WTC11 (cell line): ENCODE measurements at places on chromosomes 5 and 9. TPM values are rescaled to one million over a fixed set of nuclear protein-coding genes. Genes with fewer than 3 reads are reported as not detected.

- DNase-seq = no peak
- H3K4me1 ChIP-seq = peaks cover 5% of the 10 kb centered on the region
- H3K27ac ChIP-seq = no peak overlapping the region
- H3K27me3 ChIP-seq = no peaks in the 10 kb centered on the region
- no peaks in the 10 kb centered on the region for H3K36me3 ChIP-seq
Measured at GRCh38 chr5:79845448-79846197, 145.4 kb downstream of the MTX3 start.

GRCh38 chr5:15703901-15704300, 203.9 kb downstream of the FBXL7 start:
- no peak overlapping the region for H3K4me3 ChIP-seq
- no peak for DNase-seq
- H3K27ac ChIP-seq = peak overlapping the region; percentile 19
- no peaks in the 10 kb centered on the region for H3K27me3 ChIP-seq
- no peaks in the 10 kb centered on the region; the same call in none of the 2 replicates for H3K36me3 ChIP-seq
- peaks cover 34% of the 10 kb centered on the region for H3K4me1 ChIP-seq

WDR31 gene
- 0.37 to 0.71 TPM (median 0.46 TPM) in 3 replicates for total RNA-seq

DNA sequence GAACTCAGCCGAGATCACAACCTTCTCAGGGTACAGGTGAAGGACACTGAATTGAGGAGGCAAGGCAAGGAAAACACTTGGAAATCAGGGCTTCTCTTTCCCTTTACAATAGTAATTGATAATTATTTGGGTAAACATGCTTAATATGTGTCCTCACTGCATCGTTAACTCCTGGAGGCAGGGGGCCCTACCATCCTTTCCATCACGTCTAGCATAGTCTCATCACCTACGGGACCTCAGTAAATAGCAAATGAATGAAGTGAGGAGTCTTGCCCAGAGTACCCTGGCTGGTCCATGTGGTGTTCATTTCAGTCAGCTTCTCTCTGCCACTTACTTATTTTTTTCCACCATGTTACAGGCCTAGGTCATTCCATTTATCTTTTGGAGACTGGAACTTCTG, 2.3 kb downstream of the F2RL1 start:
- peaks cover 24% of the 10 kb centered on the region for H3K4me1 ChIP-seq
- peak overlapping the region; percentile 56 for H3K27ac ChIP-seq
- H3K27me3 ChIP-seq = peaks cover 16% of the 10 kb centered on the region
- peak overlapping the region; percentile 91 for H3K4me3 ChIP-seq

DNA sequence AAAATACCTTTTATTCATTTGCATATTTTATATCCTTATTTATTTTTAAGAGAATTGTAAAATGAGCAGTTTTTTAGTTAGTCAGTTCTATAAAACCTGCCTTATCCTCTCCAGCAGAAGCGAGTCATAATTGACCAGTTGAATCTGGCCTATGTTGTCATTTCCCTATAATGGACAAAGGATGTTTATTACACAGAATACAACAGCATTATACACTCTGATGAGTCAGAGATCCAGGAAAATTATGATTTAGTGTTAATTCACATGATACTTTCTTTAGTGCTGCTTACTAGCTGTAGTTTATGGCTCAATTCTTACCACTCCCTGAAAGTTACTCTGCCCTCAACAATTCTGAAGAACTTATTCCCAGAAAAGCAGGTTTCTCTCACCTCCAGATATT, 26.8 kb upstream of the LURAP1L start:
- no peak overlapping the region for H3K4me3 ChIP-seq
- H3K27ac ChIP-seq = no peak overlapping the region
- no peaks in the 10 kb centered on the region for H3K27me3 ChIP-seq
- no peaks in the 10 kb centered on the region for H3K36me3 ChIP-seq
- DNase-seq = no peak

SPINK4 gene
- total RNA-seq = not detected in 3 replicates

MYMK gene
- 0.34 TPM in 1 of 3 replicates, not detected in the others for total RNA-seq

DNA sequence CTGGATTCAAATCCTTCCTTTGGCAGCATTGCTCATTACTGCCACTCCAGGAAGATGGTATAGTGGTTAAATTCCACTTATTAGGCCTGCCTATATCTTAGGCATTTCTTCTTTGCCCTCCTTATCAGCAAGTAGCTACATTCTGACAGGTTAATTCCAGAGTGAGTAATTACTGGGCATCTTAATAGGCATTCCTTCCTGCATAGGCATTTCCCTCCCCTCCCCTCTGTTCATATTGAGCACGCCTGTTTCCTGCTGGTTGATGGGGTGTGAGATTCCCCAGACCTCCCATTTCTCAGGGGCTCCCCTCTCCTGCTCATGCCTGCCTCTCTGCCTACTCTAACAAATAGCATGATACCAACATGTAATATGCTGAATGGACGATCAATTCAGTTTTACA, 305.9 kb downstream of the CYLC2 start:
- no peaks in the 10 kb centered on the region for H3K36me3 ChIP-seq
- no peak overlapping the region for H3K4me3 ChIP-seq
- peaks cover 4% of the 10 kb centered on the region; the same call in 1 of the 2 replicates for H3K27me3 ChIP-seq
- no peak for DNase-seq
- no peaks in the 10 kb centered on the region for H3K4me1 ChIP-seq
- H3K27ac ChIP-seq = no peak overlapping the region

- no peak overlapping the region; the same call in 1 of the 2 replicates for H3K4me3 ChIP-seq
- H3K27ac ChIP-seq = peak overlapping the region; percentile 33; the same call in 1 of the 2 replicates
- peaks cover 12% of the 10 kb centered on the region for H3K36me3 ChIP-seq
- H3K27me3 ChIP-seq = no peaks in the 10 kb centered on the region
Measured at GRCh38 chr5:176538989-176539384, 1.8 kb upstream of the RNF44 start.

DNA sequence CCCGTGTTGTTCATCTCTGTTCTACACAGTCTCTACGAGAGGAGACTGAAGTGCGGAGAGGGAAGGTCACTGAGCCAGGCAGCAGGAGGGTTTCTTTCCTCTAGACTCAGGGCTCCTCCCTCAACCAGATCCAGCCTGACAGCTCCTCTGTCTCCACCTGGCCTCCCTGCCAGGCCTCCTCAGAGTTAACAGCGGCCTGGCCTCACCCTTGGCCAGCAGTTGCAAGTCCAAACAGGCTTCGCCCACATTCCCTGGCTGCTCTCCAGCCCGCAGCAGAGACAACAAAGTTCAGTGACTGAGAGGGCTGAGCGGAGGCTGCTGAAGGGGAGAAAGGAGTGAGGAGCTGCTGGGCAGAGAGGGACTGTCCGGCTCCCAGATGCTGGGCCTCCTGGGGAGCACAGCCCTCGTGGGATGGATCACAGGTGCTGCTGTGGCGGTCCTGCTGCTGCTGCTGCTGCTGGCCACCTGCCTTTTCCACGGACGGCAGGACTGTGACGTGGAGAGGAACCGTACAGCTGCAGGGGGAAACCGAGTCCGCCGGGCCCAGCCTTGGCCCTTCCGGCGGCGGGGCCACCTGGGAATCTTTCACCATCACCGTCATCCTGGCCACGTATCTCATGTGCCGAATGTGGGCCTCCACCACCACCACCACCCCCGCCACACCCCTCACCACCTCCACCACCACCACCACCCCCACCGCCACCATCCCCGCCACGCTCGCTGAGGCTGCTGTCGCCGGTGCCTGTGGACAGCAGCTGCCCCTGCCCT, at the start of gene HRCT1:
HRCT1 (plus strand) TSS at position 291 of the 768 bp plus-strand sequence; CDS start at position 377, 86 bp downstream.
- no peak within 1 kb of the TSS for H3K27ac ChIP-seq
- peaks cover 6% of the 10 kb centered on the region; the same call in 1 of the 2 replicates for H3K27me3 ChIP-seq
- peaks cover 43% of the 10 kb centered on the region for H3K4me1 ChIP-seq

FAM81B gene
- total RNA-seq = 0.39 TPM in 1 of 3 replicates, not detected in the others

G3BP1 gene
- total RNA-seq = 396 to 413 TPM (median 400 TPM) in 3 replicates

GRCh38 chr5:144427866-144428265, 257.2 kb downstream of the KCTD16 start:
- no peak overlapping the region for H3K27ac ChIP-seq
- DNase-seq = no peak
- no peak overlapping the region for H3K4me3 ChIP-seq
- no peaks in the 10 kb centered on the region; the same call in 1 of the 2 replicates for H3K27me3 ChIP-seq
- H3K4me1 ChIP-seq = no peaks in the 10 kb centered on the region

- H3K4me1 ChIP-seq = peaks cover 21% of the 10 kb centered on the region
- no peak overlapping the region for H3K4me3 ChIP-seq
- DNase-seq = no peak
- H3K36me3 ChIP-seq = no peaks in the 10 kb centered on the region
- peaks cover 38% of the 10 kb centered on the region for H3K27me3 ChIP-seq
- H3K27ac ChIP-seq = no peak overlapping the region
Measured at GRCh38 chr9:120892748-120893610, 16.0 kb upstream of the PHF19 start.

DNA sequence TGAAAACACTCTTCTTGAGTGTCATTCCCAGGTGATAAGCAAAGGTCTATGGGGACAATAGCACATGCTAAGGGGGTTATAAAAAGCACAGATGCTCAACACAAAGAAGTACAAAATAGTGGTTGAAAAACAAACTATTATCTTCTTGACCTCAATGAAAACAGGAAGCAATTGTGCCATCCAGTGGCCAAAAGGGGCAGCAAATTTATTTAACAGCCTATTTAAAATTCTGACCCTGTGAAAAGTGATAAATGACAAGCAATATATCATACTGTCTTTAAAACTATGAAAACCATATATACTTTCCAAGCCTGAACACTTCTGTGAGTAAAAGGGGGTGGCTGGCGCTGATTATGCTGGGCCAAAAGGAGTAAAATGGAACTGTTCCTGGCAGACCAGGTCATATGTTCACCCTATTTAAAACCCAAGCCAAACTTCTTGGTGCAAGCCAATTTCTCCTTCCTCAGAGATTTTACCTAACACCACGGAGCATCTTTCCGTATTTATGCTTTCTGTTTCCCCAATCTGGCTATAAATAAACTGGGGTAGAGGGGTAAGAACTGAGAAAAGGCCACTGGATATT, 29.7 kb downstream of the TEX10 start:
- H3K4me1 ChIP-seq = no peaks in the 10 kb centered on the region
- peak; percentile 28 for DNase-seq
- no peak overlapping the region for H3K4me3 ChIP-seq
- no peaks in the 10 kb centered on the region for H3K27me3 ChIP-seq

IL7R gene
- 0.57 to 1.1 TPM (median 0.62 TPM) in 3 replicates for total RNA-seq

C9 gene
- 0.07 to 0.25 TPM (median 0.21 TPM) in 3 replicates for total RNA-seq

- no peak overlapping the region for H3K4me3 ChIP-seq
- DNase-seq = no peak
- H3K27ac ChIP-seq = no peak overlapping the region
- H3K4me1 ChIP-seq = peaks cover 60% of the 10 kb centered on the region
Measured at GRCh38 chr5:116626945-116627679, 52.5 kb upstream of the SEMA6A start.

SLC6A3 gene
- 0.53 to 0.74 TPM (median 0.64 TPM) in 3 replicates for total RNA-seq

PROP1 gene
- not detected in 3 replicates for total RNA-seq

- H3K27ac ChIP-seq = no peak overlapping the region
- no peak for DNase-seq
- peaks cover 11% of the 10 kb centered on the region for H3K36me3 ChIP-seq
- no peaks in the 10 kb centered on the region for H3K4me1 ChIP-seq
- H3K27me3 ChIP-seq = no peaks in the 10 kb centered on the region
Measured at GRCh38 chr5:53827211-53827651, 266.8 kb downstream of the NDUFS4 start.

NDOR1 gene
- 40.3 to 49.0 TPM (median 43.2 TPM) in 3 replicates for total RNA-seq

GRCh38 chr5:100668511-100668910, 133.3 kb downstream of the FAM174A start:
- H3K27me3 ChIP-seq = no peaks in the 10 kb centered on the region
- no peaks in the 10 kb centered on the region for H3K4me1 ChIP-seq
- H3K36me3 ChIP-seq = no peaks in the 10 kb centered on the region
- DNase-seq = no peak

DNA sequence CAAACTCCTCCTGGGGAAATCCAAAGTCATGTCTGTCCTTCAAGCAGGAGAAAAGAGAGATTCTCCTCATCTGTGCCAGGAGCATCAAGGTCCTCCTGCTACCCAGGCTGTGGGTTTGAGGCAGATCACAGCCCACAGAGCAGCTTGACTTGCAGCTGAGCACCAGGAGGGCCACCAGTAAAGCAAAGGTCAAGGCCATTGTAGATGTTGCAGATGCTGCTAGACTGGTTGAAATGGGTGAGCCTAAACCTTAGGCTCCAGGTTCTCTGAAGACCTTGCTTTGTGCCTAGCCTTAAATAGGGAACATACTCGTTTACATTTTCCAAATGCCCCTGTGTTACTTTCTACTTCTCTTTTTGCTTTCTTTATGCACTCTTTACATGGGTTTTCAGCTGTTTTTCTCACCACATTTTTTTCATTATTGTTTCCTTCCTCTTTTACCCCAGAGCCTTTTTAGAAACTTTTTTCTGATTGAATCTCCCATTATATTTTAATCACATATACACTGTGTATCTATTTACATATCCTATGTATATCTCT, at the start of gene IFNA2:
IFNA2 (minus strand) TSS at position 268 of the 540 bp plus-strand sequence; CDS start at position 199, 69 bp downstream.
- no peak within 1 kb of the TSS for H3K4me3 ChIP-seq
- H3K36me3 ChIP-seq = no peaks in the 10 kb centered on the region
- H3K4me1 ChIP-seq = peaks cover 15% of the 10 kb centered on the region
- no peaks in the 10 kb centered on the region; the same call in 1 of the 2 replicates for H3K27me3 ChIP-seq

DNA sequence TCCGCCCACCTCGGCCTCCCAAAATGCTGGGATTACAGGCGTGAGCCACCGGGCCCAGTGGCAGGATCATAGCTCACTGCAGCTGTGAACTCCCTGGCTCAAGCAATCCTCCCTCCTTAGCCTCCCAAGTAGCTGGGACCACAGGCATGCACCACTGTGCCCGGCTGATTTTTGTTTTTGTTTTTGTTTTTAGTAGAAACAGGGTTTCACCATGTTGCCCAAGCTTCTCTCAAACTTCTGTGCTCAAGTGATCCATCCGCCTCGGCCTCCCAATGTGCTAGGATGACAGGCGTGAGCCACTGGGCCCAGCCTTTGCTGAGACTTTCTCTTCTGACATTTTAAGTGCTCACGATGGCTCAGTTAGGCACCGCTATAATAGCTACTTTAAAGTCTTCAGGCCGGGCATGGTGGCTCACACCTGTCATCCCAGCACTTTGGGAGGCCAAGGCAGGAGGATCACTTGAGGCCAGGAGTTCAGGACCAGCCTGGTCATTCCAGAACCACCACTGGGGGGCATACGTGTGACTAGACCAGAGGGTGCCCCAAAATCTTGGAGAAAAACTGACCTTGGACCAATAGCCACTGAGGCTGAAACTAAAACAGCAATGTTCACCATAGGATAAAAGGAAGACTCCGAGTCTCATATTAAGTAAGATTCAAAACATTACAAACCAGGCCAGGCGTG, 3.1 kb upstream of the ENTPD8 start:
- no peaks in the 10 kb centered on the region for H3K36me3 ChIP-seq
- no peak overlapping the region for H3K4me3 ChIP-seq
- no peak overlapping the region for H3K27ac ChIP-seq
- no peak for DNase-seq
